ENCODE measurements at places on chromosomes 7 and 10.

GRCh38 chr7:130971297-130971696 lies 237.3 kb upstream of the KLF14 start:
- DNase-seq = peak; percentile 90

DNA sequence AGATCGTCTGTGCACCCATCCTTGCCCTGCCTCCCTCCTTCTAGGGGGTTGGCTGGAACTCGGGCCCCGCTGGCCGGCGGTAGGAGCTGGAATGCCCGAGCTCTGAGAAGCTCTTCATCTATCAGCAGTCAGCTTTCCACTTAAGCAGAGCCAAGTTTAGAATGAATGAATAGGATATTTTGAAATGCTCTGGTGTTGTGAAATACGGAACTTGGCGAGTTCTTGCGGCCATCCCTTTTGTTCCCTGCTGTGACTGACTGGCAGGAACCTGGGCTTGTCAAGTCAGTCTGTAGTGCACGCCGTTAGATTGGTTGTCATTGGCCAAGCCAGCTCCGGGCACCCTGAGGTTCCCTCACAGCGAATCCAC lies 33.3 kb downstream of the FOXK1 start:
- no peak for DNase-seq

GRCh38 chr7:25186436-25186835 lies 41.9 kb downstream of the NPVF start:
- DNase-seq = no peak

DNA sequence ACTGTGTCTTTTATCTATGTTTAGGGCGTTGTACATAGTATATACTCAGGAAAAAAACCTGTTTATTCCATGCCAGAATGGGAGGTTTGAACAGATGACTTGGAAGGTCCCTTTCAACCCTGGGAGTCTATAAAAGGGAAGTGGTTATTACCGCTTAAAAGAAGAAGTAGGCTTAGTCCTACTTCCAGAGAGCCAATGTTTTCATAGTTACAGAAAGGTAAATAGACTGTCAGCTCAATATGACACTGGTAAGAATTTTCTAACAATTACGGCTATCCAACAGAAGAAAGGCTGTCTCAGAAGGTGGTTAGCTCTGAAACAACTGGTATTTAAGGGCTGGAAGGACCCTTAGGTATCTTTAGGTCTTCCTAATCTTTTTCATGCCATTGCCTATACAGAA lies 1.1 kb upstream of the TFAM start:
- no peak for DNase-seq

DNA sequence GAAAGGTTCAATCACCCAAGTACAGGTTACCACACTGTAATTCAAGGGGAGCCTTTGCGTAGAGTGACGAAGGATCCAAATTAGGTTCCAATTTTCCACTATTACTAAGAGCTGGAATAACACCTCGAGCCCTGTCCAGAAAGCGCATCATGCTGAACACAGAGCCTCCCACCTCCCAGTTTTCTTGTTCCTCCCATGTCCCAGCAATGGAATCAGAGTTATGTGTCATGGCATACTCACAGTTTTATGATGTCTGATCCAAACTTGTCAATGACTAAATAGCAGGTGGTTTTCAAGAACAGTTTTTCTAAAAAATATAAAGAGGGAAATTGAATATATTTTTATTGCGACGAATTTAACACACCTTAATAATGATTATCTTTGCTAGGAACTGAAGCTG lies 50.6 kb downstream of the AOAH start:
- DNase-seq = no peak

DNA sequence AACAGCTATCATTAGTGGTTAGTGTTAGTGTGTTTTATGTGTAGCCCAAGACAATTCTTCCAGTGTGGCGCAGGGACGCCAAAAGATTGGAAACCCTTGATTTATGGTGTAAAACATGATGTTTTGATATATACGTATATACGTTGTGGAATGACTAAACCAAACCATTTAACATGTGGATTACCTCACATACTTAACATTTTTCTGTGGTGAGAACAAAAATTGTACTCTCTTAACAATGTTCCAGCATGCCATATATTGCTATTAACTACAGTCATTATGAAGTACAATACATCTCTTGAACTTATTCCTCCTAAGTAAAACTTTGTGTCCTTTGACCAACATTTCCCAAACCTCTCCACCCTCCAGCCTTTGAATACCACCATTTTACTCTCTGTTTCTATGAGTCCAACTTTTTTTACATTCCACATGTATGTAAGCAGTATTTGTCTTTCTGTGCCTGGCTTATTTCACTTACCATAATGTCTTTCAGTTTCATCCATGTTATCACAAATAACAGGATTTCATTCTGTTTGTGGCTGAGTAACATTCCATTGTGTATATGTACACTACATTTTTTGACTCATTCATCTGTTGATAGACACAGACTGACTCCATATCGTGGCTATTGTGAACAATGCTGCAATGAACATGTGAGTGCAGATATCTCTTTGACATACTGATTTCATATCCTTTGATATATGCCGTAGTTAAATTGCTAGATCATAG lies 42.2 kb upstream of the MAGI2 start:
- DNase-seq = no peak

DNA sequence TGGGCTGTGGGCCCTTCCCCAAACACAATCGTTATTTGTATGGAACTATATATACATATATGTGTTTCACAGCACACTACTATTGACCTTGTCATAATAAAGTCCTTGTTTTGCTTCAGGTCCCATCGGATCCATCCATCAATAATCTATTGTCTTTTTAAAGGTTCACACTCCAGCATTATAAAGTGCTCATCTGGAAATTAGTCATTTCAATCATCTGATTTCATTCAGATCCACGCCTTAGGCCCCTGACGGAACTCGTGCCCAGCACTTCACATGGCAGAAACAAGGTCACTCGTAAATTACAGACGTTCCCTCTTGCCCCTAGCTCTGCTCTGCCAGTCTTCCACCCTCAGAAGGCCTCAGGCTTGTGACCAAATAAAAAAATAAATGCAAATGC lies 133.1 kb upstream of the PPP2R2D start:
- DNase-seq = no peak
